Adrenal gland (tissue), 19 donors: ENCODE measurements at places on chromosomes 1 and 21. TPM values are rescaled to one million over a fixed set of nuclear protein-coding genes. Genes with fewer than 3 reads are reported as not detected.

DNA sequence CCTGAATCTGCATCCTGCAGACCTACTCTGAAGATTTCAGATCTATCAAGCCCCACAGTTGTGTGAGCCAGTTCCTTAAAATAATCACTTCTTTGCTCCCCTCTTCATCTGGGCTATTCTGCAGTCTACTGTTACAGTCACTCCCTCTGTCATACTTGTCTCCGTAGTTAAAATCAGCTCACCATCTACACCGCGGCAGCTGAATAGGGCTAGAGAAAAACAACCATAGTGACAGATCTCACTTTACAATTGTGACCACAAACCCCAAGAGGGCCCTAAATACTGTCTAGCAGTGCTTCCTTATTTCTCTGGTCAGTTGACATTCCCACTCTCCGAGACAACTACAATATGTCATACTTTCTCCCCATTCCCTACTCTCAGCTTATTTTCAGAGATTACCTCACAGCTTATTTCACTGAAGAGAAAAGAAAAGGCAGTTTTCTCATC, 12.9 kb downstream of the DESI2 start:
- no peak for DNase-seq

The NHLH2 gene
- total RNA-seq = not detected

DNA sequence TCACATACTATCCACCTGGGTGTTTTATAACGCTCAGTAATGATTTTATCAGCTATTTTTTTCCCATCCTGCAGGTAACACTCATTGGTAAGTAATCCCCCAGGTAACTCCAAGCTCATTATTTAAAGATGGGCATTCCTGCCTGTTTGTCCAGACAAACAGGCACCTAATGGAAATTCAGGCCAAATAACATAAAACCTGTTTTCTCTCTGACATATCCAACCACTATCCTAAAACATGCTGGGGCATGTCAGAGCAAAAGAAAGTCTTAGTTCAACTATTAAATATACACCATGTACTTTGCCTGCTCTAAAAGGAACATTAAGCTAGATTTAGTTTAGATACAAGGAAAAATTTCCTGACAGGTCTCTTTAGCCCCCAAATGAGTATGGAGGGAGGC, 987.7 kb downstream of the TTLL7 start:
- DNase-seq = no peak

DNA sequence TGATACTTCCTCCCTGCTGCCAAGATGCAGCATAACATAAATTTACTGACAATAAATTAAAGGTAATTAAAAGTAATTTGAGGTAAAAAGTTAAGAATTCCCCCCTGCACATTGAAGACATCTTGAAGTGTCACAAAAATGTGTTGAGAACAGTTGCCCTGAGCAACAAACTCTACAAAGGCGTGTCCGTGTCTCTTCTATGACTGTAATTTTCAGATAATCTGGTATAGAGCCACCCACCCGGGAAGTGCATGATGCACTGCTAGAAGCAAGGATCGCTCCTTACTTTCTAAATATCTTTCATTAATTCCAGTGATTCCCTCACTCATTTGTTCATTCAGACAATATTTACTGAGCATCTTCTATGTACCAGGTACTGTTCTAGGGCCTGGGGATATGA, 11.0 kb upstream of the CASQ1 start:
- DNase-seq = no peak

The PGLYRP3 gene
- not detected for total RNA-seq
